ENCODE measurements at places on chromosomes 3 and 15.

GRCh38 chr3:195087328-195087727 lies 183.6 kb downstream of the XXYLT1 start:
- no peak for DNase-seq

GRCh38 chr15:92914768-92915221 lies 14.7 kb downstream of the CHD2 start:
- no peak for DNase-seq

DNA sequence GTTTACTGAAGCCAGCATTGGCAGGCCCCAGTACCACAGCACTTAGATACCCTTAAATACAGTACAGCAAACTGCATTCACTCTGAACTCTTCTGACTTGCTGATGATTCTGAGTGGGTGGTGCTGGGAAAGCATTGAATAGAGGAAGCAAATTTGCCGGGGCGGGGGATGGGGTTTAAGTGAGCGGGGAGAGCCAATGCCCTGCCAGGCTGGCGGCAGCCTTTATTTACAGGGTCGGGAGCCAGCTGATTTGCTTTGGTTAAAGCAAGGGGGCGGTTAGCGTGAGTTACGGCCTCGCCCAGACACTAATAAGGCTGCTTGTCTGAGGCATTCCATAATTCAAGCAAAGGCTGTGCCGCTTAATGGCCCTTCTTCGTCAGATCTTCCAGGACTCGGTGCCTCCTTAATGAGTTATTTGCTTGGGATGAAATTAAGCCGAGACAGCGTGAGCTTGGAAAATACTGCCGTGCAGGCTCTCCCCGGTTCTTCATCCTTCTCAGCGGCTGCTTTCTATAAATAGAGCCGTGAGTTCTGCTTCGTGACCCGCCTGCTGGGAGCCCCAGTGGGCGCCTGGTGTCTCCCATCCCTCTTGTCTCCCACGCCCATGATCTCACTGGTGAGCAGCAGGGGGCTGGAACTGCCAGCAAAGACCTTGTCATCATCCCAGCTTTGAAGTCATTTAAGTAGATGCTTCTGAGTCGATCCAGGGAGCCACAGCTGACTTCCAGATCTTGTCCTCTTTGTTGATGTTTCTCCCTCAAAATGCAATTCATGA lies 25.8 kb downstream of the SPSB4 start:
- no peak for DNase-seq

DNA sequence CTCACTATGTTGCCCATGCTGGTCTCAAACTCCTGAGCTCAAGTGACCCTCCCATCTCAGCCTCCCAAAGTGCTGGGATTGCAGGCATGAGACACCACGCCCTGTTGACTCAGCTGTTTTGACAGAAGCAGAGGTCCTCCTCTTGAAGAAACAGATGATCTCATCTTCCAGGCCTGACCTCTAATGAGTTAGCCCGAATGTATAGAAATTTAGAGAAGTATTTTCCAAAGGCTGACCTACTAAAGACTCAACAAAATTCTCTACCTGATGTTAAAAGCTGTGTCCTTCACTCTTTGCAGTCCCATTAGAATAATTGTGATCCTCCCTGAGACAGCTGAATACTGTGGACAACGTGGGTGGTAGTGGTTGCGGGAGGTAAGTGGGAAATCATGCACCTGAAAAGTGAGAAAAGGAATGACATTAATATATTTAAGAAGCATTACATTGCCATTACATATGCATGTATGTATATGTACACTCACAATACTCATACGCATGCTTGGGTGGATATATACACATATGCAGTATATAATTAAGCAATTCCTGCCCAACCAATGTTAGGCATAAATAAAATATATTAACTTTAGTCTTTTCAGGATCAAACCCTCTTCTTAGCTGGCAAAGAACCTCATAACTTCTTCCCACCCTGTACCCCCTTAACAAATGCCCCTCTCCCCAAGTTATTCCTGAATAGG lies 204.6 kb upstream of the NR2F2 start:
- DNase-seq, result no peak

GRCh38 chr3:169085827-169086226 lies 577.7 kb downstream of the MECOM start:
- no peak for DNase-seq

DNA sequence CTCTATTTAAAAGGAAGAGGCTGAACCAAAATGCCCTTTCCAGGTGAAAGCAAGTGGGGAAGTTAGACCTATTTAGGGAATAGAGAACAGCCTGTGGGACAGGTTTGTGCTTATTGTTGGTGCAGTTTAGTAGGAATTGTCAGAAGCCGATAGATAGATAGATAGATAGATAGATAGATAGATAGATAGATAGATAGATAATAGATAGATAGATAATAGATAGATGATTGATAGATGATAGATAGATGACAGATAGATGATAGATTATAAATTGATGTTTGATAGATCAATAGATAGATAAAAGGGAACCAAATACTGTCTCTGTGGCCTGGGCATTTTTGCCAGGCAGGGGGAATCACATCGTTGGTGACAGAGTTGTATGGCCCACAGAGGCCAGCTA lies 42.5 kb downstream of the SH3GL3 start:
- DNase-seq, result no peak

- no peak for DNase-seq
These were observed 50.4 kb downstream of the GLB1 start for GRCh38 chr3:33046521-33046920.

GRCh38 chr3:149224736-149225594 lies 3.3 kb upstream of the CP start:
- no peak for DNase-seq

DNA sequence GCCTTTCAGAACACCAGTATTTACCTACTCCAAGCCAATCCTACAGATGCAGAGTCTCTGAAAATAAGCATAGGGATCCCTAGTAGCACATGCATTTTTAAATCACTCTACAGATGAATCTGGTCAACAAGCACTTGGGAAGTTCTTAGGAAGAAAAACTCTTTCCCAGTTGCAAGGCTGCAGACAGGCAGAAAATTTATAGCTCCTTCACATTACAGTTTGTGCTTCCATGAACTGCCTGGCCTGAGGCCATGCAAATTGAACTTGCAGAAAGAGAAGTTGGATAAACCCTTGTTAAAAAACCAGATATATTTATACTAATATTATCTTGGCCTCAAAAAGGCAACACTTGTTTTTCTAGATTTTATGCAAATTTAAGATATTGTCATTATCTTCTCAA lies 256.9 kb downstream of the EPHA3 start:
- DNase-seq, result no peak

GRCh38 chr15:94256511-94256910 lies 25.1 kb downstream of the MCTP2 start:
- DNase-seq, result no peak

DNA sequence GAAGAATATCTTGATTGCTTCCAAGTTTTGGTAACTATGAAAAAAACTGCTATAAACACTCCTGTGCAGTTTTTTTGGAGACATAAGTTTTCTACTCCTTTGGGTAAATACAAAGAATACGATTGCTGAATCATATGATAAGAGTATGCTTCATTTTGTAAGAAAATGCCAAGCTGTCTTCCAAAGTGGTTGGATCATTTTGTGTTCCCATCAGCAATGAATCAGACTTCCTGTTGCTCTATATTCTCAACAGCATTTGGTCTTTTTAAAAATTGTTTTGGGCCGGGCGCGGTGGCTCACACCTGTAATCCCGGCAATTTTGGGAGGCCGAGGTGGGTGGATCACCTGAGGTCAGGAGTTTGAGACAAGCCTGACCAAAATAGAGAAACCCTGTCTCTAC lies 14.5 kb downstream of the BTD start:
- no peak for DNase-seq

DNA sequence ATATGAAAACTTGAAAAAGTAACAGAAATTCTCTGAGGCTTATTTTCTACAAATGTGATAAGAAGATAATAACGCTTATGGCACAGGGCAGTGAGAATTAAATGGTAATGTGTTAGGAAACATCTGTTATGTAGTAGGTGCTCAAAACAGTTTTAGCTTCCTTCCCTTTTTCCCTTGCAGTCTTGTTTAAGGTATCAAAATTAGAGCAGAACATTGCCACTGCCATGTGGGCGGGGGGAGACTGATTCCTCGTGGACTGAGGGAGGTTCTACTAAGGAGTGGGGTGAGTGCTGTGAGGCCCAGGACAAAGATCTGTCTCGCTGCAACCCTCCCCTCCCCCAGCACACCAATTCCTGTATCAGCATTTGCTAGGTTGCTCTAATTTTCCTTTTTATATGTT lies 702.4 kb downstream of the TUSC7 start:
- DNase-seq, result no peak

DNA sequence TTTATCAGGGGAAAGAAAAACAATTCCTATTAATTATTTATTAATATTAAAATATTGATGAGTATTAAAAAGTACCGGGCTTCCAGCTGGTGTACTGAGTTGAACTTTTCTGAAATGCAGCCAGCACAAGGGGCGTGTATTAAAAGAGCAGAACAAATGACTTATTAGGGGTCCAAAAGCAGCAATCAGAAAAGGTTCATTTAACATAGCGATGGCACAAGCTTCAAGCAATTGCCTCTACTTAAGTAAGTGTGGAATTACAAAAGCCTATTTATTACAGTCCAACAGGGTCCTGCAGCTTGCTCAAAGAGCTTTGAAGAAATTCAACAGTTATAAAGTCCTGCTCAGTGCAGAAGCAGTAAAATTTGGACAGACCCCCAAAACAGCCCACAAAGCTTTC lies 285.6 kb downstream of the EPHA3 start:
- no peak for DNase-seq

- DNase-seq, result no peak
These were observed 193.6 kb downstream of the UBE2E2 start for GRCh38 chr3:23396746-23397145.

- DNase-seq, result no peak
These were observed 449.6 kb downstream of the MECOM start for GRCh38 chr3:169213956-169214355.

DNA sequence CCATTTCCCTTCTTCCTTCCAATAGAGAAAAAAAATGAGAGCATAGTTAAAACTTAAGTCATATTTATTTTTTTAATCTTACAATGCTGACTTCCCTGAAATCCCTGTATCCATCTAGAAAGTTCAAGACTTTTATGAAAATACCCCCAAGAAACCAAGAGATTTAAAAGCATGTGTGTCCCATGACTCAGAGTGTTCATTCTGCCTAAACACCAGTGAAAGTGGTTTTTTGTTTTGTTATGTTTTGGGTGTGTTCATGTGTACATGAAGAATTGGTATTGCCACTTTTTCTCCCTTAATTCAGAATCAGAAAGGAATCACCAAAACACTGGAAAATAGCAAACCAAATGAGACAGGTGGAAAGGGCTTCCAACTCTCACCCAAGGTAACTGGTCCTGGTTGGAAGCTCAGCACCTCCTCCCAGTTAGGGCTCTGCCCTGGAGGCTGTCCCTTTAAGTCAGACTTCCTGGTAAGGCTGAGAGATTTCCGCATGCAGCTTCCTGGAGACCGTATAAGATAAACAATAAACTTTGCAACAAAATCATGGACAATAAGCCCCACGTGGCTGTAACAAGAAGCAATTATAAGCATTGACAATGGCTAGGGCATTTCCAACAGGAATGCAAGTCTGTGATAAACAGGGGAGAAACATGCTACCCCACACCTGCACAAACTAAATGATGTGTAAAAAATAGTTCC lies 121.9 kb upstream of the ARHGEF3 start:
- no peak for DNase-seq

GRCh38 chr3:69200384-69201068 lies 78.1 kb upstream of the LMOD3 start:
- DNase-seq, result no peak

DNA sequence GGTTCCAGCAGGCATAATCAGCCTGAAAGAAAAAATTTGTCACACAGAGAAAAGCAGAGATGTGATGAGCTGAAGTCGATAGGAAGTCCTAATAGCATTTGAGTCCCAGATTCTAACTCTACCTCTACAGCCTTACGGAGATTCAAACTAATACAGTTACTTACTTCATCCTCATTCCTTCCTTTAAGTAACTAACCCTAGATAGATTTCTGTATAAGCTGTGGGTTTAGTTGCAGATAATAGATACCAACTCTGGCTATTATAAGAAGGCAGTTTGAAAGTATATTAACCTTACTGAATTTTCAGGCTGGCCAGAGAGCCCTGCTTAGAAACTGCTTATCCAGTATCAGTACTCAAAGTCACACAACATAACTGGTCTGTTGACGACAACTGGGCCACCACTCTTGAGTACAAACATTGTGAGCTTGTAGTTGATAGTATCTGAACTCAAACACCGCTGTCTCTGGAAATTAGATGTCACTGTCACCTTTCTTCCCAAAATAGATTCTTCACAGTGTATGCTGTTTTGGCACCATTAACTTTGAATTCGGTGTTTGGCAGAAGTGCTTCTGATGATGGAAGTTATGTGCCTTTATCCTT lies 484.3 kb downstream of the DIPK2A start:
- no peak for DNase-seq

DNA sequence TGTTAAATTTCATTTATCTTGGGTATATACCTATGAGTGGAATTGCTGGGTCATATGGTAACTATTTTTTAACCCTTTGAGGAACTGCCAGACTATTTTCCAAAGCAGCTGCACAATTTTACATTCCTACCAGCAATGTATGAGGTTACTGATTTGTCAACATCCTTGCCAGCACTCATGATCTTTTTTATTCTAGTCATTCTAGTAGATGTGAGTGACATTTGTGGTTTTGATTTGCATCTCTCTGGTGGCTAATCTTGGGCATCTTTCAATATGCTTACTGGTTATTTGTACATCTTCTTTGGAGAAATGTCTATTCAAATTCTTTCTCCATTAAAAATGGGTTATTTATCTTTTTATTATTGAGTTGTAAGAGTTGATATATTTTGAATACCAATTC lies 21.3 kb upstream of the LRRC58 start:
- DNase-seq, result no peak

GRCh38 chr3:7789324-7789723 lies 712.3 kb upstream of the LMCD1 start:
- no peak for DNase-seq

GRCh38 chr3:37569991-37570390 lies 291.7 kb upstream of the CTDSPL start:
- DNase-seq, result no peak
